ENCODE measurements at places on chromosomes 5 and 9.

GRCh38 chr9:129567842-129568559 lies 52.9 kb downstream of the C9orf50 start:
- no peaks in the 10 kb centered on the region for H3K27me3 ChIP-seq

DNA sequence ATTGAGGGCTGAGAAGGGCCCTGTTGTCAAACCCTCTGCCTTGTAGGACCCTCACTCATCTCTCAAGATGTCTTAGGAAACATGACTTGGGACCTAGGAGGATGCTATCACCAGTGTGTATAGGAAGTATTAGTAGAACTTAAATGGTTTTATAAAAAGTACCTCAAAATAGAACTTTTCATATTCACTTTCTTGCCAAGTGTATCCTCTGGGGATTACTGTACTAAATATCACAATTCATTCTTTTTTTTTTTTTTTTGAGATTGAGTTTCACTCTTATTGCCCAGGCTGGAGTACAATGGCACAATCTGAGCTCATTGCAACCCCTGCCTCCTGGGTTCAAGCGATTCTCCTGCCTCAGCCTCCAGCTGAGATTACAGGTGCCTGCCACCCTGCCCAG lies 56.2 kb downstream of the ARHGEF28 start:
- no peak overlapping the region for H3K4me3 ChIP-seq
- DNase-seq = no peak
- no peaks in the 10 kb centered on the region for H3K27me3 ChIP-seq
- H3K4me1 ChIP-seq = peaks cover 2% of the 10 kb centered on the region
- peaks cover 5% of the 10 kb centered on the region for H3K36me3 ChIP-seq
- H3K27ac ChIP-seq = no peak overlapping the region

DNA sequence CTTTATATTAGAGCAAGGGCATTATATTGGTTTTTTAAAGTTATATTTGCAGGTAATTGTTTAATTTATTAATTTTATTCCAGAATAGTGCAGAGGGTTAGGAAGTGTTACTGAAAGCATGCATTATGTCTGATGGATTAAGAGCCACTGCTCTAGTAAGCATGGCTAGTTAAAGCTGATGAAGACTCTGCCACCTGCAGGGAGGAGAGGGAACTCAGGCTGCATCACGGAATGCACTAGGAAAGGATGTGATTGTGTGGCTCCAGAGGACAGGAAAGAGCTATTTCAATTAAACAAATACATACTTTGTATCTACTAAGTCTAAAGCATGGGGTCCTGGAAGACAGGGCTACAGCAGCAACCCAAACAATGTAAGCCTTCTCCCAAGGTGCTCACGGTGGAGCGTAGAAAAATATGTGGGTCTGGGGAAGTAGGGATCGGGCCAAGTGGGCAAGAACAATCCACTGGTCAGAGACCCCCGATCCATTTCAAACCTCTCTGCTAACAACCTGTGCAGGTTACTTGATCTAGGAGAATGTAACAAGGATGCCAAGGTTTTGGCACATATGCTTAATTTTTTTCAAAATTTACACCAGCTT lies 15.3 kb upstream of the GRXCR2 start:
- no peaks in the 10 kb centered on the region for H3K36me3 ChIP-seq
- DNase-seq = peak; percentile 60
- no peaks in the 10 kb centered on the region for H3K27me3 ChIP-seq
- no peak overlapping the region for H3K4me3 ChIP-seq
- no peak overlapping the region for H3K27ac ChIP-seq

DNA sequence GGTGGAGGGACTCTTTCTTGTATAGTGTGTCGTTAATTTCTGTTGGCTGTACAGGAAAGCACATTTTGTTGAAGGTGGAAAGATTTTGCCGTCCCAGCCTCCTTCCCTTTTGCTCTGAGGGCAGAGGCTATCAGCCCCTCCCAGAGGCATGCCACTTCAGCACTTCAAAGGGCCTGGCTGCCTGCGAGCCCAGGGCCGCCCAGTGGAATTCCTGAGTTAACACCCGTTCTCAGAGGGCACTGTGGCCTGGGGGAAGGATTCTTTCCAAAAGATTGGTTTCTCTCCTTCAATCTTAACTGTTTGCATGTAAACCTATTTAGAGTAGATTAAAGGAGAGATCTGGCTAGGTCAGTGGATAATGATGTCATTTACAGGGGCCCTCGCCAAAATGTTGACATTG lies 238.6 kb downstream of the FANCC start:
- H3K36me3 ChIP-seq = peaks cover 79% of the 10 kb centered on the region
- H3K4me3 ChIP-seq = no peak overlapping the region
- H3K27ac ChIP-seq = no peak overlapping the region
- no peaks in the 10 kb centered on the region for H3K27me3 ChIP-seq

GRCh38 chr5:5270161-5270560 lies 130.0 kb downstream of the ADAMTS16 start:
- DNase-seq = no peak
- H3K27ac ChIP-seq = no peak overlapping the region
- no peaks in the 10 kb centered on the region for H3K27me3 ChIP-seq
- no peak overlapping the region for H3K4me3 ChIP-seq
- no peaks in the 10 kb centered on the region for H3K36me3 ChIP-seq

GRCh38 chr5:108728566-108729241 lies 19.0 kb upstream of the FER start:
- H3K36me3 ChIP-seq = no peaks in the 10 kb centered on the region
- DNase-seq = no peak
- H3K27me3 ChIP-seq = no peaks in the 10 kb centered on the region
- H3K4me1 ChIP-seq = peaks cover 4% of the 10 kb centered on the region

DNA sequence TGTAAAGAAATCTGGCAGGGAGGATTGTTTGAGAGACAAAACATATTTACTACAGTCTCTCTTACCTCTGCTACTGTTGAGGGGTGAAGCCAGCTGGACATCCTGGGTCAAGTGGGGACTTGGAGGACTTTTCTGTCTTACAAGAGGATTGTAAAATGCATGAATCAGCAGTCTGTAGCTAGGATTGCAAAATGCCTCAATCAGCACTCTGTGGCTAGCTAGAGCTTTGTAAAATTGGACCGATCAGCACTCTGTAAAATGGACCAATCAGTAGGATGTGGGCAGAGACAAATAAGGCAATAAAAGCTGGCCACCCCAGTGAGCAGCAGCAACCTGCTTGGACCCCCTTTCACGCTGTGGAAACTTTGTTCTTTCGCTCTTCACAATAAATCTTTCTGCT lies 995.8 kb upstream of the CDH6 start:
- peaks cover 1% of the 10 kb centered on the region for H3K4me1 ChIP-seq
- no peaks in the 10 kb centered on the region for H3K36me3 ChIP-seq
- H3K27me3 ChIP-seq = no peaks in the 10 kb centered on the region
- no peak overlapping the region for H3K4me3 ChIP-seq
- DNase-seq = no peak

All from mesenchymal stem cell (in vitro differentiated cells and primary cell).